ENCODE measurements at places on chromosomes 16 and 17.

DNA sequence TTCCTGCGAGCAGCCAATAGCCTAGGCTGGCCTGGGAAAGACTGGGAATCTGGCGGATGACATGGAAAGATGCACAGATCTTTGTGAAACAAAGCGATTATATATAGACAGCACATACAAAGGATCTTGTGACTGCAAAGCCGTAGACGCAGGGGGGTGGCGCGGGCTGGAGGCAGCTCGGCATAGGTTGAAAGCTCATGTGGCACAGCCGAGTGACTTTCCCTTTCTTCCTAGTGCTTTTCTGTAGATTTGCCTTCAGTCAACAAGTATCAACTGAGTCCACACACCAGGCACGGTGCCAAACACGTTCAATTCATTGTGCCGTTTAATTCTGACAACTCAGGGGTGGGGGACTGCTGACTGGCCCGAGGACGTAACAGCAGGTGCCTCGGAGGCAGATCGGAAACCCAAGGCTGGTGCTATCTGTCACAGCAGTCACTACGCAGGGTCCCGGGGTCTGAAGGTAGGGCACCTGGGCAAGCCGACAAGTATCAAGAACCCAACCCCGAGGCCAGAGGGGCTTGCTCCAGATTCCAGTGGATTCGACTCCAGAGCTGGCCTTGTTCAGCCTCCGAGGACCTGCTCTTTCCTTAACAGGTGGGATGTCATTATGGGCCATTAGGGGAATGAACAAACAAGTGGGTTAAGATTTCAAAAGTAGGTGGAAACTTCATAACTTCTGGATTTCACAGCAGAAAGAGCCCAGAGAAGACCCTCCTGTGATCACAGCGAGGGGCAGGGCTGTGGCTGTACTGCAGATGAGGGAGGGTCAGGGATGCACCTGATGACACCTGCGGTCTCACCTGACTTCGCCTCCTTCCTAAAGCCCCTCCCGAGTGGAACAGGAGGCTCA is 5.9 kb downstream of the PAM16 start:
- DNase-seq: peak; percentile 27

DNA sequence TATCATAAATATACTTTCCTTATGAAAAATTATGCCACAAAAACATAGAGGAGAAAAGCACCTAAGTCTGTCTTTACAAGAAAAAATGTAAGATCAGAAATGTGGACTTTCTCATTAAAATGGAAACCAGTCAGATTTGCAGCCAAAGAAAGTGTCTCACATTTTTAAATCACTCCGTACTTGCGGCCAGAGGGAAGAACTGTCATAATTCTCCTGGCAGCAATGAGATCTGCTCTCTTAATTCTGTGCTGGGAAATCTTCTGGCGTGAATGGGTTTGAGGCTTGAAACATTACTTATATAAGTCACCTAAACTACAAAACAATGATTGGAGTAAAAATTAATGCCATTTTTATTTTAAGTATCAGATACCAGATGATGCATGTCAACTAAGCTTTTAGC is 10.7 kb downstream of the C16orf95 start:
- DNase-seq: no peak

GRCh38 chr17:78214706-78215061 is 631 bp downstream of the BIRC5 start:
- peak; percentile 36 for DNase-seq

DNA sequence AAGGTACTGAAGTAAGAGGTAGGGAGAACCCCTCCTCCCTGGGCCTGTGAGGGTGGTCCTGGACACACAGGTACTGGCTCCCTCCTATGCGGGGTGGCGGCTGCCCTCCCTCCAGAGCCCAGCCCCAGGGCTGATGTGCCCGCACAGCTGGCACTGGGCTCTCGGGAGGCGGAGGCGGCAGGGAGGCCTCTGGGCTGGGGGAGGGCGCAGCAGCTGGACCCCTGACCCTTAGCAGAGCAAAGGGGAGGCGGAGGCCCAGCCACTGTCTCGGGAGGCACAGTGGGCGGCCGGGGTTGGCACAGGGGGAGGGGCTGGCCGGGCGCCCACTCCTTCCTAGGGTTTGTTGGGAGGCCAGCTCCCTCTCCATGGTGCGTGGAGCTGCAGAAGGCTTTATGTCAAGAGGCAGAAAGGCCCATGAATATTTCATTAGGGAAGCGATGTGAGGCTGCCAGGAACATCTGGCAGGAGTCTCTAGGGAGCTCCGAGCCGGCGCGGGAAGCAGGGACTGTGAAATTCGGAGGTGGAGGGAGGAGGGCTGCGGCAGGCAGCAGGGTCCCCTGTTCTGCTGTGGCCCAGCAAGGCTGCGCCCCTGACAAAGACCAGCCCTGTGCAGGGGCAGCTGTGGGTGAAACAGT is 44.1 kb upstream of the ACSF3 start:
- DNase-seq: no peak

DNA sequence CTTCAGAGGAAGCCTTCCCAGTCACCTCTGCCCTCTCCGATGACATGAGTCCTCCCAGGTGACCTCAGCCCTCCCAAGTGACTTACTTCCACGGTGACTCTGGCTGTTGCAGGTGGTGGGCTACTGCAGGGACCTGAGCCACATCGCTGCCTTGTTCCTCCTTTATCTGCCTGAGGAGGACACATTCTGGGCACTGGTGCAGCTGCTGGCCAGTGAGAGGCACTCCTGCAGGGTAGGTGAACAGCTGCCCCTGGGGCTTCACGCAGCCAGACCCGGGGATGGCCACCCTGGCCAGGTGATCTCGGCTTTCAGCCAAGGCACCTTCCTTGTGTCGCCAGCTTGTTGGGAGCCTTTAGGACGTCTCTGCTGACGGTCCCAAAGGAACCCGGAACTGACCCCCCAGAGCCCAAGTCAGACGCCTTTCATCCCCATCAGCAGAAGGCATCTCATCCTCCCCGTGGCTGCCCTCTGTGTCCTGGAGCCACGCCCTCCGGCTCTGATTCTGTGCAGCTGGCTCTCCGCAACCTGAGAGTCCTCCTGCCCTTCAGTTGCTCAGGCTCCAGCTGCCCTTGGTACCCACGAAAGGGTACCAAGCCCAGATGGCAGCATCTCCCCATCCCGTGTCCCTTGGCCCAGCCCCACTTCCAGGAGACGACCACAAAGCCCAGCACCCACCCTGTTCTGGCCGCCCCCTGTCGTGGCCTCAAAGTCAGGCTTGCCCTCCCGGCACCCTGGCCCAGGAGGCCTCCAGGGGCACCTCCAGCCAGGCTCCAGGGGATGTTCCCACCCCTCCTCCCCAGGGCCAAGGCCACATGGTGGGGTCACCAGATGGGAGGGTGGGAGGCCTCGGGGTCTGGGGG is 81.7 kb downstream of the GOSR1 start:
- no peak for DNase-seq

DNA sequence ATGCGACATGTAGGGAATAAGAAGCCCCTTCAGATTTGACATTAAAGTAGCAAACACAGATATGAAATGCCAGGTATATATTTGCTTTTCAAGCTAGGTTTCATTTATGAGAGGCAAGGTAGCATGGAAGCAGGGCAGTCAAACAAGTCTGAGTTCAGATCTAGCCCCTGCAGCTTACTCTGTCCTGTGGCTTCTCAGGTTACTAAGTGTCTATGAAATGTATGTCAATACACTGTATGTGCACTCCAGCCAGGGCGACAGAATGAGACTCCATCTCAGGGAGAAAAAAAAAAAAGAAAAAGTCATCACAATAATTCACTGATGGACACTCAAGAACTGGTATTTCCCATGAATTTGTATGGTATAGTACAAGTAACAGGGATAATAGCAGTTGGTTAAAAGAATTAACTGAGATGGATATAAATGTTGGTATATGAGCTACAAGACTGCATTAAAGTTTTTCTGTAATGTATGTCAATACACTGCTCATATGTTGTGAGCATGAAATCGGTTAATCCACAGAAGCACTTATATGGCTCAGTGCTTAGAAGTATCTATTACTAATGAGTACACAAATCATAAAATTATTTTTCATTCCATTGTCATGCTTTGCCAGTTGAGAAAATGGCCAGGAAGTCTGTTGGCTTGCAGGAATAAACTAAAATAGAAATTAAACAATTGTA is 2.9 kb upstream of the WSB1 start:
- no peak for DNase-seq

- no peak for DNase-seq
Measured at GRCh38 chr16:89314357-89314756, 96.9 kb downstream of the ZNF778 start.

GRCh38 chr17:9371019-9371418 is 204.6 kb downstream of the STX8 start:
- DNase-seq: peak; percentile 93

DNA sequence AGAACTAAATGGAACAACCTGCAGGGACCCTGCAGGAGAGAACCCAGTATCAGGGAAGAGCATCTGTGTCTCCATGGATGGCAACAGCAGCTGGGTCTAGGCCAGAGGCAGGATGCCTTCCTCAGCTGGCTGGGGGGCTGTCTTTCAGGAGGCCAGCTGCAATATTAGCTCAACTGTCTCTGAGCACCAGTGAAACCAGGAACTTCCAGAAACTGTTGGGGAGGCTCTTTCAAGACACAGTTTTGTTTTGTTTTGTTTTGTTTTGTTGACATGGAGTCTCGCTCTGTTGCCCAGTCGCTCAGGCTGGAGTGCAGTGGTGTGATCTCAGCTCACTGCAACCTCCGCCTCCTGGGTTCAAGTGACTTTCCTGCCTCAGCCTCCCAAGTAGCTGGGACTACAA is 7.6 kb downstream of the GPR142 start:
- no peak for DNase-seq

DNA sequence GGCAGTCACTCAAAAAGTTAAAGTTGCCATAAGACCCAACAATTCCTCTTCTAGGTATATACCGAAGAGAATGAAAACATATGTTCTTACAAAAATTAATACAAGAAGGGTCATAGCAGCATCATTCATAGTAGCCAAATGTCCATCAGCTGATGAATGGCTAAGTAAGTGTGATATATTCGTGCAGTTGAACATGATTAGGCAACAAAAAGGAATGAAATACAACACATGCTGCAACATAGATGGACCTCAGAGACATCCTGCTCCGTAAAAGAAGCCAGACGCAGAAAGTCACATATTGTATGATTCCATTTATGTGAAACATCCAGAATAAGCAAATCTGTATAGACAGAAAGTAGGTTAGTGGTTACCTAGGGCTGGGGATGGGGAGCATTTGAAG is 229.4 kb upstream of the CACNG5 start:
- no peak for DNase-seq

DNA sequence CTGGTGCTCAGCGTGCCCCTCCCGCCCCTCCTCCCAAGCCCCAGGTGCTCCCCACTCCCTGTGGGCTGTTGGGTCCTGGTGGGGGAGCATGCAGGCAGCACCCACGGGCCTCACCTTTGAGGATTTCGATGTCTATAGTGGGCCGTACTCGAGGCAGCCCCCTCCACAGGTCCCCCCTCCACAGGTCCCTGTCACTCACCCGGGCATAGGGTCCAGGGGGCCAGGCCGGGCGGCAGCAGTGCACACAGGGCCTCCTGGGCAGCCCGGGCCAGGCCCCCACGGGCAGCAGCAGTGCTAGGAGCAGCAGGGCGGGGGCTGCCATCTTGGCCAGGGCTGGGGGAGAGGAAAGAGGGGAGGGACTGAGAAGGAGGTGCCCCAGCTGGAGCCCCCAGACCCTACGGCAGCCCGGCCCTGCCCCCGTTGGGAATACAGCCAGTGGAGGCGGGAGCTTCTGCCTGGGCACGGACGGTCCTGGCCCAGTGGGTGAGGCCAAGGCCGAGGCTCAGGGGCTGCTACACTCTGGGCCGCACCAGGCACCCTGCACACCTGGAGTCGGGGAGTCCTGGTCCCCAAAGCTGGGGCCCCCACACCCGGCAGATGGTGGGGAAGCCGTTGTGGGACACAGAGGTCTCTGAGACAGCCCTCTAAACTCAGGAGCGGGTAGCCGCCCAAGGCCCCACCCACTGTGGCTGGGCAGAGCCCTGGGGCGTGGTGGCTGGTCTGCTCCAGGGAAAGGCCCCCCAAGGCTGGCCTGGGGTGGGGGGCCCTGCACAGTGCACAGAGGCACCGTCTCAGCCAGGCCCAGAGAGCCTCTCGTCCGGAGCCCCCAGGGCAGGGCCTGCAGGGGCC is 1.2 kb downstream of the C1QTNF8 start:
- no peak for DNase-seq

GRCh38 chr17:48795444-48796162 is 21.4 kb downstream of the TTLL6 start:
- DNase-seq: peak; percentile 88

DNA sequence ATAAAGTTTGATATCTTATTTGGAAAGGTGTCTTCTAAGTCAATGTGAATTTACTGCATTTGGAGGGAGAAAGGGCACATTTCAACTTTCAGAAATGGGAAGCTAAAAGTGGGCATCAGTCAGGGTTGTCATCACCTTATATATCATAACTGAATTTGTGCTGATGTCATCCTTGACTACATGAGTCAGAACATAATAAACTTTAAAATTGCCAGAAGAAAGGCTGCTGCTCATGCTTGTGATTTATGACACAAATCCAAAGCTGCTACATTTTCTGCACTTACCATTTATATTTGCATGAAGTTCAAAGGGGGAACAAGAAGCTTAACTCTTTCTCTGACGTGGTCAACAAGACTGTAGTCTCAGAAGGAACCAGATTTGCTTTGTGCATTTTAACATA is 196.6 kb downstream of the UTP18 start:
- DNase-seq: peak; percentile 17

DNA sequence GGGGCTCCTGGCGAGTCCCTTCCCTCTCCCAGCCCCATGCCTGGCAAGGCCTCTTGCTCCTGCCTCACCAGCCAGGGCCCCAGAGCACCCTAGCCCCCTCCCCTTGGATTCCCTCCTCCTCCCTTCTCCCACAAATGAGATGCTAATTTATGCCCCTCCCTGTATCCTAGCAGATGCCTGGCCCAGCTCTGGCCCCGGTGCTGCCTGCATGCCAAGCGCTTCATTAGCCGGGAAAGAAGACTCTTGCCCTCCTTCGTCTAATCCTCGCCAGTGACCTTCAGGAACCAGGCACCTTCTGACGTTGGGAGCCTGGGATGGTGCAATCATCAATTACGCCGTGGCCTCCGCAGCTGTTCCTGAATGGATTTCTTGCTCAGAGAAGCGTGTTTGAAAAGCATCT is 127.8 kb downstream of the SDK2 start:
- no peak for DNase-seq

GRCh38 chr16:53743149-53743566 is 39.2 kb downstream of the FTO start:
- DNase-seq: peak; percentile 57

- peak; percentile 37 for DNase-seq
Measured at GRCh38 chr17:56150649-56151048, 2.6 kb upstream of the ANKFN1 start.

DNA sequence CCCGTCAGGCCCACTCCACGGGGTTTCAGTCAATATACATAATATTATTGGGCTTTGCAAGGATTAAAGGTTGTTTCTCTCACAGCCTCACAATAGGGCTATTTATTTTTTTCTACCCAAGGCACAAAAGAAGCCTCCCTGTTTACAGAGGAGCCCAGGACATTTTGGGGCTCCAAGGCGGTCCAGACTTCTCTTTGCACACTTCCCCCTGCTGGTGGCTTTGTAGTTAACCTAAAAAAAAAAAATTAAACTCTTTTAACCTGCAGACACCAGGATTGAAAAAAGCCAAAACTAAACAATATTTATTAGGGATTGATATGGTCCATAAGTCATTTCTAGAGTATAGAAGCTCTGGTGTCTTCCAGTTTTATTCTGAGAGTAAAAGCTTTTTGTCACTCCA is 169.7 kb upstream of the ZFHX3 start:
- peak; percentile 33 for DNase-seq

Data from ELR (cell line).